ENCODE measurements at places on chromosomes 4 and X.

DNA sequence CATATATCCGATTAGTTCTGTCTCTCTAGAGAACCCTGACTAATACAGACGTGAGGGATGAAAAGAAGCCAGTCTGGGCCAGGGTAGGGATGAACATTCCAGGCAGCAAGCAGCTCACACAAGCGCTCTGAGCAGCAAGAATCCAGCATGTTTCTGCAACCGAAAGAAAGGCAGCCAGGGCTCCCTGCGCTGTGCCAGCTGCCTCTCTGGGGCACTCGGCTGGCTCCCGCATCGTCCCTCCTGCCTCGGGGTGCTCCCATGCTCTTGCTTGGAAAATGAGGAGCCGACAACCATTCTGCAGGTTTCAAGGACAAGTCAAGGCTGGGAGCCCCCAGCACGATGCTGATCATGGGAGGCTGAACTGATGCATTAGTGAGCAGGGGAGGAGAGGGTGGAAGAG is 7.0 kb downstream of the JAKMIP1 start:
- no peak for DNase-seq

DNA sequence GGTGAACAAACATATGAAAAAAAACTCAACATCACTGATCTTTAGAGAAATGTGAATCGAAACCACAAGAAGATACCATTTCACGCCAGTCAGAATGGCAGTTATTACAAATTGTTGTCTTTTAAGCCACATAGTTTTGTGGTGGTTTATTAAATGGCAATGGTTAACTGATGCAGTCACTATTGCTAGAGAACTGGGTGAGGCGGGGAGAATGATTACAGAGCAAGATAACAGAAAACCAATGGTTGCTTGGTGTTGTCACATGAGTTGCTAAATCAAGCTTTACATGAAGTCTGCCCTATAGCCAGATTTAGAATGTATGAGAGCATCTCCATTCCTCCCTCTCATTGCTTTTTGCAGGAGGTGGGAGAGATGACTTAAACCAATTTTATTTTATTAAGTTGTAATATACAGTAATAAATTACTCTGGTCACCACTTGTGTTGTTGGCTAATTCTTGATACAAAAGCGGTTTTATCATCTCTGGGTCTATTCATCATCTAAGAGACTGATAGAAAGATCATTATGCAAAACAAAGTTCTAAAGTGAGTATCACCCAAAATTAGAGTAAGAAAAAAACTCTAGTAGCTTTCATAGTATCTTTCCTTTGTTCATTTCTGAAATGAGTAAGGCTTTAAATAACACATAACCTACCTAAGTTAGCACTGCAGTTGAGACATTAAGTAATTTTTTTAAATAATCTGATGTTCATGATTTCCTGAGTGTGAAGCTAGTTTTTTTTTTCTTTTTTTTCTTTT is 859.5 kb downstream of the STIM2 start:
- DNase-seq: no peak

DNA sequence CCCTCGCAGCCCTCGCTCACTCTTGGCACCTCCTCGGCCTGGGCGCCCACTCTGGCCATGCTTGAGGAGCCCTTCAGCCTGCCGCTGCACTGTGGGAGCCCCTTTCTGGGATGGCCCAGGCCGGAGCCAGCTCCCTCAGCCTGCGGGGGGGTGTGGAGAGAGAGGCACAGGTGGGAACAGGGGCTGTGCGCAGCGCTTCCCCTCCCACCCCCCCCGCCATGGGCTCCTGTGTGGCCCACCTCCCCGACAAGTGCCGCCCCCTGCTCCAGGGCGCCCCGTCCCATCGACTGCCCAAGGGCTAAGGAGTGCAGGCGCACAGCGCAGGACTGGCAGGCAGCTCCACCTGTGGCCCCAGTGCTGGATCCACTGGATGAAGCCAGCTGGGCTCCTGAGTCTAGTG is 220.2 kb downstream of the STPG2 start:
- DNase-seq: no peak

DNA sequence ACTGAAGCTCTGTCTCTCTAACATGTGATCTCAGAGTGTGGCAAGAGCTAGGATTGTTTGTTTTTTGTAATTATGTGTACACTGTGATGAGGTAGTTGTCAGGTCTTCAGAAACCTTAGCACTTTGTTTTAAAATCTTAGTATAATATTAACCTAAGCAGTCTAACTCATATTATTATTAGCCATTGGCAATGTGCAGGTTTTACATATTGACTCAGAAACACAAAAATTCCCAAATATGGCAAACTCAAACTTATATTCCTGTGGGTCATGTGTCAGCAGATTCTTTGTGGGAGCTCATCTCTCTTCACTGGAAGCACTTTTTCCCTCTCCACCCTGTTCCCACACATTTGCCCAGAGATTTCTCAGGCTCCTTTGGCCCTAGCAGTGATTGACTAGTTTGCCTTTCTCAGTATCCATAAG is 8.2 kb upstream of the PWWP3B start:
- no peak for DNase-seq

GRCh38 chr4:24434241-24434640 is 150.1 kb downstream of the DHX15 start:
- DNase-seq: no peak

- no peak for DNase-seq
These were observed 606.0 kb upstream of the PITX2 start for GRCh38 chr4:111228874-111229273.

- DNase-seq: no peak
These were observed 108.4 kb upstream of the BMP2K start for GRCh38 chr4:78667764-78668163.

DNA sequence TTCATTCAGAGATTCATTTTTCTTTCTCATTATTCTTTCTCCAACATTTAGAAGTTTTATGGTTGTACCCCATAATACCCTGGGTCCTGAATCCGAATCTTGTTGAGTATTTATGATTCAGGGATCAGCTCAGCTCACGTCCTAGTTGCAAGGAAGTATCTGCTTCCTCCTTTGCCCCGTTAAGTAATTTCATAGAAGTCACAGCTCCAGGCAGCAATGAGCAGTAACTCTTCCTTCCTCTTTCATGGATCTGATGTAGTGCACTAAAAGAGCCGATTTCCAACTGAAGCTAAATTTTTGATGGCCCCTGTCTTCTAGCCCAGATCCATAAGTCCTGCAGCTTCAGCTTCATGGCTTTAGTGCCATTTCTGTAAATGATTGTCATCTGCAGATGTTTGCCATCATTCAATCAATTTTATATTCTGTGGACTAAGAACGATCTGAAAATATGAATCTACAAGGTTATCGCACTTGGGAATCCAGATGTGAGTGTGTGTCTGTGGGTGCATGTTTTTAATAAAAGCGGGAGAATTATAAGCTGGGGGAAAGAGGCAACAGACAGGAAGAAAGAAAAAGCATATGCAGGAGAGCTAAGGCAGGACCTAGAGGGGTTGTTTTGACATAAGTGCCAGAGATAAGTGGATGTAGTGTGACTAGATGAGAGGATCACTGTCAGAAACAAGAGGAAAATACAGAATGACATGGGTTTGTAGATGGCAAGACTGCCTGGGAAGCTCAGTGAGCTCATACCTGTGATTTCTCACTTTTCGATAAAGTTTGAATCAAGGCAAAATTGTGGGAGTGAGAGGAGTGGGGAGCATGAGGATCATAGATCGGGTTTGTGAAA is 17.5 kb downstream of the VEGFD start:
- no peak for DNase-seq

DNA sequence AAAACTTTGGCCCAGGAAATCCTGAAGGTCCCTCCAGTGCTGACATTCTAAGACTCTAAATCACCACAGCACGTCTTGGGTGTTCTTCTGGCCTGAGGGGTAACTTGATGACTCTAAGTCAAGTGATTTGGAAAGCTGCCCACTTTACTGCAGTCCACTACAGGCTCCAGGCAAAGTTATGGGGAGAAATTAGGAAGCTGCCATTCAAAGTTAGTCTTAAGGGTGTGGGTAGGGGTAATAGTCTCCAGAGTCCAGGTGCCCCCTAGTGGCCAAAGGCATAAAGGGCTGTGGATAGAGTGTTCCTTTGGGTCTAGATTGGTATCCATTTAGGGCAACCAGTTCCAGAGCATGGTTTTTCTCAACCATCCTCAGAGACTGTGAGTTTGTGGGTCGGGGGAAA is 38.7 kb upstream of the SLC16A2 start:
- peak; percentile 51 for DNase-seq

GRCh38 chr4:79294064-79294463 is 31.8 kb downstream of the NAA11 start:
- no peak for DNase-seq

DNA sequence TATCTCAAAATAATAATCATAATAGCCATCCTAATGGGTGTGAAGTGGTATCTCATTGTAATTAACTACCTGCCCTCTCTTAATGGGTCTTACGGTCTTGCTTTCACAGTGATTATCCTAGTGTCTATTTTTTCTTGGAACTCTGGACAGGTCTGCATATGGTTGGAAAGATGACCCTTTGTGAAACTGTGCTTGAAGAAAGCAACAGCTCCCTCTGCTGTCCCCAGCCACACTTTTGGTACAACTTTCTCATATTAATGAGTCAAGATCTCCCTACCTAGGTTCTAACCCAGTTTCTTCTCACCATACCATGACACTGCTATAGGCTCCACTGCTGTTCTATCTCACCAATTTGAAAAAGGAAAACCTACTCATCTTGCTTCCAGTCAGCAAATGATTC is 2.4 kb downstream of the TFDP3 start:
- no peak for DNase-seq

GRCh38 chr4:128846063-128846462 is 36.6 kb downstream of the JADE1 start:
- no peak for DNase-seq

DNA sequence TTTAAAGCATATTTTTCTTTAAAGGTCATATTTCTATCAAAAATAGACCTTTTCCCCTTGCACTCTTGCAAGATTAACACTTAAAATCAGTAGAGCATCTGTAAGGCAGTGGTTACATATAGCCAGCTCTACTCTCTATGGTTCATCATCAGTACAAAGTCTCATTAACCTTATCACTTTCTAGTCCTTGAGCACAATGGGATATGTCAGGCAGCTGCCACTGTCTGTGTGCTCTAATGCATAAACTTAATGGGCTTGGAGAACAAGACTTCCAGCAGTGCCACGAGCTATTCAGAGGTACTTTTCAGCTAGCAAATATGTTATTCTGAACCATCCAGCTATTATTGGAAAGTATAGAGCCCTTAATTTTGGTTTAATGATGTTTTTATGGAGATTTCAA is 393.7 kb downstream of the GASK1B start:
- DNase-seq: no peak

DNA sequence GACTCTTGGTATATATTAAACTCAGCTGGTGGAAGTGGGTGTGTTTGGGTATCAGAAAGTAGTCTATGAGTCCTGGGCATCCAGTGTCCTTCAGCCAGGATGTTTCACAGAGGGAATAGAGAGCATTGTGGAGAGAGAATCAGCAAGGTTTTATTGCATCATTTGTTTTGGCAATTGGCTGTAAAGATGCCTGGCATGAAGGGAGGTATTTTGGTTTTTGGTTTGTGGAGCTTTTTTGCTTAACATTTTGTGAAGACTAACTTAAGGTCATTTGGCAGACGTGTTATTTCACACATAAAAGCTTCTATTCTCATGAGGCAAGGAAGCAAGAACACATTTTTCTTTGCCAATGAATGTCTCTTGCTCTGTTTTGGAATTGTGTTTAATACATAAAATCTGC is 71.1 kb downstream of the DCLK2 start:
- DNase-seq: no peak

DNA sequence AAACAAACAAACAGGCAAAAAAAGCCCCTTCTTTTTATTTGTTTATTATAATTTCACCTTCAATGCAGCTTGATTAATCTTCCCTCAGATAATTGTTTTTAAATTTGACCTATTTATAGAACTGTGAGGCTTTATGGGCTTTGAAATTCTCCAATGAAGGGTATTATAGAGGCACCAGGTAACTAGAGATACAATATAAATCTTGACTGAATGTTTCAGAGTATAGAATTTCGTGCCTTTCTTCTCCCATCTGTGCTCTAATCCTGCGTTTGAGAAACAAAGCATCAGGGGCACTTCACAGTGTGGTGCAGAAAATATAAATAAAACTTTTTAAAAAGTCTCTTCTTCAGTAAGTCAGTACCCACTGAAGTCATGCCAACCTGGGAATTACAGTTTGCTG is 120.9 kb downstream of the ANKRD50 start:
- DNase-seq: no peak

GRCh38 chr4:87108142-87108546 is 112.3 kb downstream of the KLHL8 start:
- no peak for DNase-seq

DNA sequence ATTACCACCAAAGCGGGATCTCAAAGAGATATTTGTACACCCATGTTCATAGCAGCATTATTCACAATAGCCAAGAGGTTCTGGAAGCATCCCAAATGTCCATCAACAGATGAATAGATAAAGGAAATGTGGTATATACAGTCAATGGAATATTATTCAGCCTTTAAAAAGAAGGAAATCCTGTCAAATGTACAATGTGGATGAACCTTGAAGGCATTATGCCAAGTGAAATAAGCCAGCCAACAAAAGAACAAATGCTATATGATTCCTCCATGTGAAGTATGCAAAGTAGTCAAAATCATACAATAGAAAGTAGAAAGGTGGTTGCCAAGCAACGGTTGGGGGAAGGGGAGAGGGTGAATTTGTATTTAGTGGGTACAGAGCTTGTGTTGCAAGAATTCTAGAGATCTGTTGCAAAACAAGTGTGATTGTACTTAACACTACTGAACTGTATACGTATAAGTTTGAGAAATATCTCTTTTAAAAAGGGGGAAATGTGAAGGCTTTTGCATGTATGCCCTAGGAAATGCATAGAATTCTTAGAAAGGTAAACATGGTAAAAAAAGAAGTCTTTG is 5.0 kb upstream of the ZRSR2 start:
- DNase-seq: peak; percentile 36

DNA sequence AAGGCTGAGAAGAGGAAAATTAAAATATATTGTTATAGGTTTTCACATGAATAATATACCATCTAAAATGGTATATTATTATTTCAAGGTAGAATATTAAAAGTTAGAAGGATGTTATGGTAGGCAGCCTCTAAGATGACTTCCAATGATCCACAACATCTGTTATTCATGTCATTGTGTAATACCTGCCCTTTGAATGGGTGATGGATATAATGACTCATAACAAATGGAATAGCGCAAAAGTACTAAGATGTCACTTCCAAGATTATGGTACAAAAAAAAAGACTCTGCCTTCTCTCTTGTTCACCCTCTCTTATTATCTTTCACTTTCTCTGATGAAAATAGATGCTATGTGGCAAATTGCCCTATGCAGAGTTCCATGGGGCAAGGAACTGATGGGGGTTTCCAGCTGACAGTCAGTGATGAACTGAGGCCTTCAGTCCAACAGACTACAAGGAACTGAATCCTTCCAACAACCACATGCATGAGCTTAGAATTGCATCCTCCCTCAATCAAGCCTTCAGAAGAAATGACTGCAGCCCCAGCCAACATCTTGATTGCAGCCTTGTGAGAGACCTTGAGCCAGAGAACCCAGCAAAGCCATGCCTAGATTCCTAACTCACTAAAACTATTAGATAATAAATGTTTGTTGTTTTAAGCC is 57.7 kb downstream of the HS6ST2 start:
- no peak for DNase-seq

GRCh38 chr4:142278663-142279062 is 567.4 kb downstream of the INPP4B start:
- no peak for DNase-seq
